ENCODE measurements at places on chromosomes 11 and 22. TPM values are rescaled to one million over a fixed set of nuclear protein-coding genes. Genes with fewer than 3 reads are reported as not detected.

Gene MISFA
- 0.99 TPM for total RNA-seq

DNA sequence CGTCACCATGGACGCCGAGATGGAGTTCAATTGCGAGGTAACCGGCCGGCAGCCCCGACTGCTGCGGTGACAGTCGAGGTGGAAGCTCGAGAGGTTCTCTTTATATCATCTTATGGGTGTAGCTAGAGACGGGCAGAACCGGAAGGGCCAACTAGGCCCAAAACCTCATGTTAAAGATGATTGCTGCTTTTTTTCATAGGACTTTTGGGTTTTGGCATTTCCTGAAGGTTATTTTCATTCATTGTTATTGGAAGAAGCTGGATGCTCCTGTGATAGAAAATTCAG is 585 bp downstream of the NF2 start:
- H3K4me3 ChIP-seq: peak overlapping the region; percentile 91
- H3K4me1 ChIP-seq: peaks cover 14% of the 10 kb centered on the region
- H3K27me3 ChIP-seq: no peaks in the 10 kb centered on the region
- DNase-seq: no peak
- H3K27ac ChIP-seq: peak overlapping the region; percentile 86

DNA sequence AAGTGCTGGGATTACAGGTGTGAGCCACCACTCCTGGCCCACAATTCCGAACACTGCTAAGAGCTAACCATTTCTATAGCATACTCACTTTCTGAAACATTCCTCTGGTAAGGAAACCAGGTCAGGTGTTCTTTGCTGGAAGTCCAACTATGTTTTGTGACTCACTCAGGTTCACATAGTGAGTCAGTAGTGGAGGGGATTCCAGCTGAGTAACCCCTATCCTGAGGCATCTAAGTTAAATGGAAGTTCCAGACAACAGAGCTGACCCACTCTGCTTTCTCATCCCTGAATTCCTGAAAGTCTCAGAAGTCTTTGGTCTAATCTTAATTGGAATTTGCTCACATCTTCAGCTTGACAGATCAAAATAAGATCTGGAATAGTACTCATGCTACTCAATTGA is 3.0 kb upstream of the CHRNA10 start:
- peaks cover 6% of the 10 kb centered on the region for H3K4me1 ChIP-seq
- H3K36me3 ChIP-seq: peaks cover 24% of the 10 kb centered on the region
- H3K4me3 ChIP-seq: no peak overlapping the region
- no peaks in the 10 kb centered on the region for H3K27me3 ChIP-seq
- no peak for DNase-seq
- H3K27ac ChIP-seq: no peak overlapping the region

DNA sequence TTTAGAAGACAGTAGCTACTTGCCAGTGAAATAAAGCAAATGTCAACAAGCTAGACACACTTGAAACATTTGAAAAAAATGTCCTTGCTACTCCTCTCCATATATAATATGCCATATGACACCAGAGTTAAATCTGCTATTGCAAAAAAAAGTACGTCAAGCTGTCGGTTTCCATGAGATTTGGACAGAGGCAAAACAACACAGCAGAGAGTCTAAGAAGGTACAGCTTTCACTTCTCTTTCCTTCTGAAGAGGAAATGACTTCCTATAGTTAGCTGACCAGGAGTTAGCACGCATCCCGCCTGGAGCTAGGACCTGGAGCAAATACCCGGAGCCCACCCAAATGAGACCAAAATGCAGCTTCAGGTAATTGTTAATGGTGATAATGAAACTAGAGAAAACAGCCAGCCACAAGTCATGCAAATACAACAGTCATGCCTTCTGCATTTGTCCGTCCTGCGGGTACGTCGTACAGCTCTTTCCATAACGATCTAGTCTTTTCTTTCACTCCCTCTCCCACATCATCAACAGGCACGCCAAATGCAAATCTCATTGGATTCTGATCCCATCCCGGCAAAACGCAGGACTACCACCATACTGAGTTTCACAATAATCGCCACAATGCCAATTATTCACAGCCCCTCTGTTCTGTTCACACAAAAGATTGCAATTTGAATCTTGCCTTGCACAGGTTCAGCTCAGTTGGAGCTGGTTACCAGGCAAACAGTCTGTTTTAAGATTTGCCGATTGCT is 395.0 kb upstream of the CCDC90B start:
- no peaks in the 10 kb centered on the region for H3K4me1 ChIP-seq
- H3K36me3 ChIP-seq: no peaks in the 10 kb centered on the region
- no peak overlapping the region for H3K27ac ChIP-seq
- H3K27me3 ChIP-seq: peaks cover 9% of the 10 kb centered on the region
- no peak for DNase-seq

Gene RFPL1
- not detected for total RNA-seq

DNA sequence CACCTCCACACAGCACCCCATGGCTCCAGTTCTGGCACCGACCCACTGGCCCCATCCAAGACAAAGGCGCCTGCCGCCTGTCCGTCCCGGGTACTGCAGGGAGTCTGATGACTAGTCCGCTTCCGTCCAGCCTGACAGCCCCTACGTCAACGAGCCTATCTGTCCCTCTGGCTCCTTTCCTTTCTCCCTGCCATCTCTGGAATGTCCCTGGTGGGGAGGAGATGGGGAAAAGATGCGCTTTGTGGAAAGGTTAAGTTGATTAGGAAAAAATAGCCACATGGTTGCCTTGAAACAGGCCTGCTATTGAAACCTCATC is 10.4 kb downstream of the PDGFB start:
- no peaks in the 10 kb centered on the region for H3K36me3 ChIP-seq
- H3K4me3 ChIP-seq: no peak overlapping the region
- no peak overlapping the region for H3K27ac ChIP-seq
- peaks cover 38% of the 10 kb centered on the region for H3K4me1 ChIP-seq

Gene TRAF6
- 20.2 TPM for total RNA-seq

- no peak overlapping the region for H3K4me3 ChIP-seq
- H3K36me3 ChIP-seq: peaks cover 2% of the 10 kb centered on the region
- DNase-seq: no peak
These were observed 2.7 kb upstream of the LDHAL6A start for GRCh38 chr11:18452927-18453326.

Gene PLEKHB1
- 33.8 TPM for total RNA-seq

Gene ANO5
- not detected for total RNA-seq

Gene KCNJ4
- total RNA-seq: not detected

GRCh38 chr11:61254403-61255025 is 13.5 kb downstream of the PGA5 start:
- no peaks in the 10 kb centered on the region for H3K36me3 ChIP-seq
- no peak overlapping the region for H3K27ac ChIP-seq
- H3K4me3 ChIP-seq: no peak overlapping the region
- H3K27me3 ChIP-seq: peaks cover 18% of the 10 kb centered on the region
- H3K4me1 ChIP-seq: peaks cover 2% of the 10 kb centered on the region

Gene MS4A3
- total RNA-seq: 0.39 TPM

Gene PIWIL4
- total RNA-seq: 1.6 TPM

- peaks cover 10% of the 10 kb centered on the region for H3K27me3 ChIP-seq
- peak overlapping the region; percentile 93 for H3K27ac ChIP-seq
- H3K36me3 ChIP-seq: no peaks in the 10 kb centered on the region
- peaks cover 40% of the 10 kb centered on the region for H3K4me1 ChIP-seq
- peak overlapping the region; percentile 73 for H3K4me3 ChIP-seq
These were observed 1.5 kb downstream of the TMEM121B start for GRCh38 chr22:17119481-17120202.

DNA sequence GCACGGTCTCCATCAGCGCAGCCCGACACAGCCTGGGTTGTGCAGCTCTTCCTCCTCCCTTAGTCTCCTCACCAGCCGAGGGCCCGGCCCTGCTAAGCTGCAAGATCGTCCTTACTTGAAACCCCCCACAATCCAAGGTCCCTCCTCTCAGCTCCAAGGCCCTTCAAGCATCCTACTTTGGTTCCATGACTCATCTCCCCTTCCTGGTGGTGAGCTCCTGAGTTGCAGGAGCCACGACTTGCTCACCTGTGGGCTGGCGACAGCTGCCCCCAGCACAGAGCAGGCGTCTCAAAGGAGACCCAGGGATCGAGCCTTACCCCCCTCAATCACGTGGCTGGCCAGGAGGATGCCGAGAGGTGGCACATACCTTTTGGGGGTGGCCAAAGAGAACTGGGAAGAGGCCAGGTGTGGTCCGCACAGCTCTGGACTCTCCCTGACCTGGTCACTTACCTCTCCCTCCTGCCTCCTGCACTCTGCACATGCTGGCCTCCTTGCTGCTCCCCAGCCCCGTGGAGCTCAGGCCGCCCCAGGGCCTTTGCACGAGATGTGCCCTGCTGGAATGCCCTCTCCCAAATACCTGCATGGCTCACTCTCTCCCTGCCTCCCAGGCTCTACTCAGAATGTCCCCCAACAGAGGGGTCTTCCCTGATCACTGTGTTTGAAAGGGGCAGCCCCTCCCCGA is 35.2 kb upstream of the FADD start:
- H3K27me3 ChIP-seq: peaks cover 39% of the 10 kb centered on the region
- no peaks in the 10 kb centered on the region for H3K36me3 ChIP-seq
- H3K4me3 ChIP-seq: no peak overlapping the region
- H3K27ac ChIP-seq: no peak overlapping the region

- H3K27me3 ChIP-seq: peaks cover 50% of the 10 kb centered on the region
- DNase-seq: no peak
- H3K36me3 ChIP-seq: no peaks in the 10 kb centered on the region
- H3K27ac ChIP-seq: no peak overlapping the region
These were observed 139.6 kb upstream of the E2F8 start for GRCh38 chr11:19380375-19380774.
